ENCODE measurements at places on chromosomes 16 and 17.

DNA sequence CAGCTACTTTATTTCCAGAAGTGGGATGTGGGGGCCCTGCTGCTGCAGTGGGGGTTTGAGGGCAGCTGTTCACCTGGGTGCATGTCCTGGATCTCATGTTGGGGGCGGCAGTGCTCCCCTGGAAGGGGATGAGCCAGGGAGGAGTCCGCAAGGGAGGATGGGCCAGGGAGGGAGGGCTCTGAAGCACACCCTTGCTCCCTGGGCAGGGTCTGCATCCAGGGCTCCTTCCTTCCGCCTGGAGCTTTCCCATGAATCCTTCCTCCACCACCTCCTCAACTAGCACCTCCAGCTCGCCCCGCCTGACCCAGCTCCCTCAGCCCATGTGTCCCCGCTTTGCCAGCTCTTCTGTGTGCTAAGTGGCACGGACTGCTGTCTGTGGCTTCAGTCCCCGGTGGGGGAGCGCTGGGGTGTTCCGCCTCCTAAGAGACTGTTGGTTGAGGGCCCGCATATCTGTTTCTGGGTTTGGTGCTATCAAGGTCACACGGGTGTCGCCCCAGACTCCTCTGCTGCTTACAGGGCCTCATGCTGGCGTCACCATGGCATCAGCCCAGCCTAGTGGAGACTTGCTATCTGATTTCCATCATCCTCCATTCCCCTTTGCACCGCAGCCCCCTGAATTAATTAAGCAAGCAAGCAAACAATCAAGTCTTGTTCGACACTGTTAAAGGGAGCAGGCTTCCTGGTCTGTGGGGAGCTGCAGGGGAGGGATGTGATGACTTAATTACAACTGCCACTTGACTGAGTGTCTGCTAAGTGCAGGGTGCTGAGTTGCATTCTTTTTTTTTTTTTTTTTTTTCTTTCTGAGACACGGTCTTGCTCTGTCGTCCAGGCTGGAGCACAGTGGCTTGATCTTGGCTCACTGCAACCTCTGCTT, 71.8 kb downstream of the PRKCA start:
- DNase-seq, result peak; percentile 19

DNA sequence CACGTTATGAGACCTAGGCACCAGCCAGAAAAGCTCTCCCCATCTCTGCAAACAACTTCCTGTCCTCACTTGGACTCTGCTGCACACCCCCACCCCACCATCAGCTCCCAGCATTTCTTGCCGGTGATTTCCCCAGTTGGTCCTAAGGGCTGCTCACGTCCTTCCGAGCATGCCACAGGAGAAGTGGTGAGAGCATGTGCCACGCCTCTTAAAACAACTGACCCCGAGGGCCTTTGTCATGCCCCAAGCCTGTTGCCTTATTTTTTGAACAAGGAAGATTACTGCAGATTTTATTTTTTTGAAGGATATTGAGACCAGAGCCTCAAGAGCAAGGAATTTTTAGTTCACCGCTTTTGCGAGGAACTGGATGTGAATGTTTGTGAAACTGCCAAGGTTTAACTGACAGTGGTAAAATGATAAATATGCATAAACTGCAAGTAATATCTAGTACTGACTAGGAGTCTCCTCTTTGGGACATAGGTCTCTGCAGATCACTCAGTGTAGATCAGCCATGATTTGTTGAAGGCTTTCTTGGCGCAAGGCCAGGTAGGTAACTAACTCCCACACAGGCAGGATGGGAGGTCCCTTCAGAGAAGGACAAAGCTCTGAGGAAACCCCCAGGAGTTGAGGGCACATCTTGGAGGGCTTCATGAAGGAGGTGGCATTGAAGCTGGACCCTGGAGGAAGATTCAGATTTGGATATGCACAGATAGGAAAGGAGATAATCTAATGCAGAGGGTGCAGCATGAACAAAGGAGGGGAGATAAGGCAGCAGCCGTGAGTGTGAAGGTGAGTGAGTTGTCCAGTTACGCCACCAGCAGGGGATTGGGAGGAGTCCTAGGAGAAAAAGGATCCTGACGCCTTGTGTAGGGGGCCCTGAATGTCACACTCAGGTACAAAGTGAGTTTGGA, 44.7 kb downstream of the TMEM132E start:
- no peak for DNase-seq

DNA sequence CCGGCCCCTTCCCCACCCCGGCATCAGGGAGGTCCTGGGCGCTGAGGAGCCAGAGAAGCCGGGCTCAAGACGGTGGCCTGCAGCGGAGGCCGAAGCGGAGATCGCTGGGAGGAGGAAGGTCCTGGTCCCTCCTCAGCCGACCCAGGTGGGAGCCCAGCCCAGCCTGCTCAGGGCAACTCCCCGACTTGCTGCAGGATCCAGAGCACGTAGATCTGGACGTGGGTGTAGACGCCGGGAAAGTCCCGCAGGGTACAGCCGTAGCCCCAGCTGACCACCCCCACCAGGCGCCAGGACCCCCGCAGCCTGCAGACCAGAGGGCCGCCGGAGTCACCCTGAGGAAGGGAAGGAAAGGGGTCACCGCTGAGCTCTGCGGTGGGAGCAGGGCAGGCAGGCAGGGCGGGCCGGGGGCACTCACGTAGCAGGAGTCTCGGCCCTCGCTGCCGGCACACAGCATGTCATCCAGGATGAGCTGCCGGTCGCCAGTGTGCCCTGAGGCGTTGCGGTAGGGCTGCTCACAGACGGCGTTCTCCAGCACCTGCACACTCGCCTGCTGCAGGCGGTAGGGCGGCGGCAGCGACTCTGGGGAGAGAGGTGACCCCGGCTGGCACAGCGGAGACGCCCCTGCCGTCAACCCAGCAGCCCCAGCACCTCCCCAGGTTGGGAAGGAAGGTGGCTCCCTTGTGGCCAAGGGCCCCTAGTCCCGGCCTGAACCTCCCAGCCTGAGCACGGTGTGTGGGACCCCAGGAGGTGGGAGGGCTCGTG, 5.4 kb downstream of the TPSD1 start:
- DNase-seq, result no peak

- no peak for DNase-seq
These were observed 105.0 kb downstream of the TANGO6 start for GRCh38 chr16:68948230-68948910.

- no peak for DNase-seq
These were observed 91.4 kb upstream of the GSE1 start for GRCh38 chr16:85521552-85522307.

GRCh38 chr17:79619196-79619595, 8.3 kb upstream of the RBFOX3 start:
- DNase-seq, result no peak

- DNase-seq, result no peak
These were observed 14.3 kb upstream of the GINS3 start for GRCh38 chr16:58377932-58378331.
